Fibroblast of gingiva (primary cell): ENCODE measurements at places on chromosomes 11 and 22.

GRCh38 chr22:49328118-49328475, 499.6 kb downstream of the BRD1 start:
- no peak for DNase-seq

DNA sequence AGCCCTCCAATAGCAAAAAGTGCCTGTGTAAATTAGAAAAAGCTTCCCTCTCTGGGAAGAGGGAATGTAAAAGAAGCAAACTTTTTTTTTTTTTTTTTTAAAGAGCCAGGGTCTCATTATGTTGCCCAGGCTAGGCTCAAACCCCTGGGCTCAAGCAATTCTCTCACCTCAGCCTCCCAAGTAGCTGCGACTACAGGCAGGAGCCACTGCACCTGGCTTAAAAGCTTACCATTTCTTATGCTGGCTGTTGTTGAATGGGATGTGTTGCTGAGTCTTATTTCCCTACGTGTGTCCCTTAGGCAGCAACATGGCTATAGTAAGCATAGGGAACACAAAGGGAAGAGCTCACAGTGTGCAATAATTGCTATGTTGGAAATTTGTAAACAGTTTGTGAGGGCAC, 225.5 kb upstream of the CCDC90B start:
- no peak for DNase-seq

DNA sequence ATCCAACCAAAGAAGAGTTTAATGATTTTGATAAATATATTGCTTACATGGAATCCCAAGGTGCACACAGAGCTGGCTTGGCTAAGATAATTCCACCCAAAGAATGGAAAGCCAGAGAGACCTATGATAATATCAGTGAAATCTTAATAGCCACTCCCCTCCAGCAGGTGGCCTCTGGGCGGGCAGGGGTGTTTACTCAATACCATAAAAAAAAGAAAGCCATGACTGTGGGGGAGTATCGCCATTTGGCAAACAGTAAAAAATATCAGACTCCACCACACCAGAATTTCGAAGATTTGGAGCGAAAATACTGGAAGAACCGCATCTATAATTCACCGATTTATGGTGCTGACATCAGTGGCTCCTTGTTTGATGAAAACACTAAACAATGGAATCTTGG, 23.9 kb downstream of the KDM4D start:
- DNase-seq: no peak

- no peak for DNase-seq
Observed at GRCh38 chr11:1130276-1131032, 27.3 kb upstream of the MUC5AC start.

- DNase-seq: peak; percentile 12
Observed at GRCh38 chr11:18012122-18012905, 533 bp downstream of the SERGEF start.

DNA sequence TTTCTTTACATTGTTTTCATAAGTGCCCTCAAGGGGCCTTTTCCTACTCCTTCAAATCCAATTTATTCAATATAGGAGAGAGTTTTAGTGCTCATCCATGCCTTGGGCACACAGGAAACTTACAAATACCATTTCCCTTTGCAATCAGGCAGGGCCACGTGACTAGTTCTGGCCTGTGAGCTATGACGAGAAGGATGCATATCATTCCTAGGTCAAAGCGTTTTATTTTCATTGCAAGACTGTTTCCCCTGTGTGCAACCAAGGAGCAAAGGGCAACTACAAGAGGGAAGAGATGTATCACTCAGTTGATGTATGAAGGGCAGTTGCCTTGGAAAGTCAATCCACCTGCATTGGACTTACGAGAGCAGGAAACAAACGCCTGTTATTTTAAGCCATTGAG, 1.9 kb upstream of the TRAF6 start:
- DNase-seq: no peak

- peak; percentile 9 for DNase-seq
Observed at GRCh38 chr11:48055292-48056132, 75.2 kb downstream of the PTPRJ start.

GRCh38 chr22:43531651-43532050, 119.8 kb downstream of the MPPED1 start:
- no peak for DNase-seq

DNA sequence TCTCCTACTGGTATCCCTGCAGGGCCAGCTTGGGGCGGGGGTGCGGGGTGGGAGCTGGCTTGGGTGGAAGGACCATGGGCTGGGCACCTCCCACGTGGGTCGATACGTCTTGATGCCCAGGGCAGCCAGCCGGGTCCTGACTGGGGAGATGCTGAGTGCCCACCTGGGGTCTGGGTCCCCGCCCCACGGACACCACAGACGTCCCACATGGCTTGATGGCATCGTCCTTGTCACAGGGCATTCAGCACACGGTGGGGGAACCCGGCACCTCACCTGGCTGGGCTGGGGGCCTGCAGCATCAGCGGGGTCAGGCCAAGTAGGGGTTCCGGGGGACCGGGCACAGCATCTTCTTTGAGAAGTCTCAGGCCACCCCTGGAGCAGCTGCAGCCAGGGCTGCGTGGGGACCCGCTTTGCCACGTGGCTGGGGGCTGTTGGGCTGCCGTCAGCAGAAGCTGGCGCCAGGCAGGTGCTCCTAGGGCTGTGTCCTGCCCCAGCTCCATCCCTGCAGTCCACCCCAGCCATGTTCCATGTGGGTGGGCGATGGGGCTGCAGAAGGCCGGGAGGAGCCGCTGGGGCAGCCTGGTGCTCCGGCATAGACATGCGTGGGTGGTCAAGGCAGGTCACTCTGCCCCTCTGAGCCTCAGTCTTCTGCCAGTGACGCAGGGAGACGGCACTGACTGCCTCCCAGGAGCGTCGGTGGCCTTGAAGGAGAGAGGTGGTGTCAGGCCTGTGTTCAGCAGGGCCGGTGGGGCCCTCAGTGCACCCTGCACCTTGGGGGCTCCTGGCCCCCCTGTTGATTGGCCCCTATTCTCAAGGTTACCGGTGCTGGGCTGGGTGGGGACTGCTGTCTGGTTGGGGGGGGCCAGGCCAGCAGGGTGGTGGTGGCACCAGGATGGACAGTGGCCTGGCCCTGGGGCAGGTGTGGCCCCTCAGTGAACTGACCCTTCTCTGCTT, 8.4 kb downstream of the SELENOO start:
- DNase-seq: no peak

- DNase-seq: peak; percentile 18
Observed at GRCh38 chr11:73940801-73941570, 9.8 kb upstream of the DNAJB13 start.

GRCh38 chr11:128579798-128580504, 7.4 kb downstream of the ETS1 start:
- no peak for DNase-seq

- DNase-seq: no peak
Observed at GRCh38 chr11:90250970-90251369, 28.1 kb upstream of the CHORDC1 start.

- DNase-seq: no peak
Observed at GRCh38 chr11:8011371-8011770, 24.2 kb downstream of the EIF3F start.

- DNase-seq: no peak
Observed at GRCh38 chr11:115054570-115055538, 376.5 kb downstream of the NXPE2 start.

- DNase-seq: no peak
Observed at GRCh38 chr11:77395460-77396173, 78.3 kb downstream of the PAK1 start.

DNA sequence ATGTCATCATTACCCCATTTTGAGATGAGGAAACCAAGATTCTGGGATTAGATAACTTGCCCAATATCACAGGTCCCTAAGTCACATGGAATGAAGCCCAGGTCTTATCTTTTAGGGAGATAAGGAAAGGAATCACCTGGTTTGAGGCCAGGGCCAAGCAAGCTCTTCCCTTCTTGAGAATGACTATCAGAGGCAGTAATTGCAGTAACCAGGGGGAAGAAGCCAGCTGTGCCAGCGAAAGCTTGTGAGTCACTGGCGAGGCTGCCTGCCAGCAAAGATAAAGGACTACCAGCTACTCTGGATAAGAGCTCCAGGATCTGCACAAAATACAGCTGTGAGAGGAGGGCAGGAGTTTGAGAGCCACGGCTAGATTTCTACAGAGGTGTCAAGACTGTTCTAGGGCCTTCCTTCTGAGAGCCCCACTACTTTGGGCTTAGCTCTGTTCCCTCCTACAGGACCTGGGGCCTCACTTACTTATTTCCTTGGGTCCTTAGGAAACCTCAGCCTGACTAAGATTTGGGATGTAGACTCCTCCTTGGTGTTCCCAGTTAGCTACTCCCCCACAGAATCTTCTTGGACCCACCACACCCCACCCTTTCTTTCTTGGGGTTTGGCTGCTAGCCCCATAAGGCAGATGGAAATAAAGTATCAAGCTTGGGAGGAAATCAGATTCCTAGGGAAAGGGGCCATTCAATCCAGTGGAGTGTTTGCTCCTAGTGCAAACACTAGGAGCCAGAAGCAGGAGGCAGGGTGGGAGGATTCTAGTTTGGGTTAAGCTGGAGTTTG, 9.7 kb upstream of the CCKBR start:
- peak; percentile 78 for DNase-seq

- DNase-seq: no peak
Observed at GRCh38 chr22:46374663-46375474, 39.4 kb downstream of the TRMU start.

GRCh38 chr11:60957188-60957587, 5.2 kb upstream of the SLC15A3 start:
- DNase-seq: no peak

GRCh38 chr22:44112191-44112590, 68.5 kb upstream of the PARVG start:
- DNase-seq: no peak

DNA sequence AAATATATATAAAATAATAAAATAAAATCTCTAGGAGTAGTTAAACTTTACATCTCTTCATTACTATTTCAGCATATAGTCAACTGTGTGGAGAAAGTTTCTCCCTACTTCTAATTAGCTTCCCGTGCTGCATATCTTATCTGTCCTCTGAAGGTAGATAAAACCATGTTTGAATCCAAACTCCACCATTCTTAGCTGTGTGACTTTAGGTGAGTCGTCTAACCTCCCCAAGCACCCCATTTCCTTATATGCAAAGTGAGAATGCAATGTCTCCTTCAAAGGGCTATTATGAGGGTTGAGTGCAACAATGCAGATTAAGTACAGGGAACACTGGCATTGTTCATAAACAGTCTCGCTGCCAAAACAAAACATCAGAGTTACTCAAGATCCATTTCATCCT, 80.8 kb upstream of the DRD2 start:
- no peak for DNase-seq

DNA sequence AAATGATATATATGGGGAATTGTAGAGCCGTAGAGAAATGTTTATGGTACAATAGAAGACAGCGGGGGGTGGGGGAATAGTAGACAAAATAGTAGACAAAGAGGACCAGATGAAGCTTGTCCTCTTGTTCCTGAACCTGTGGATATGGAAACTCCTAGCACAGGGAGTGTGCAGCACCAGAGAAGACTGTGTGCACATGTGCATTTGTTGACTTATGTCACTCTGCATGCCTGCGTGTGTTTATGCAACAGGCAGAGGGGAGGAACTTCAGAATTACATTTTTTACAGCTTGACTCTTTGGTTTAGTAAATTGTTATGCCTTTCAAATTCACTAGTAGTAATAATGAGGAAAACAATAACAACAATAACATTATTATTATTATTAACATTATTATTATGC, 36.0 kb downstream of the TENM4 start:
- no peak for DNase-seq

DNA sequence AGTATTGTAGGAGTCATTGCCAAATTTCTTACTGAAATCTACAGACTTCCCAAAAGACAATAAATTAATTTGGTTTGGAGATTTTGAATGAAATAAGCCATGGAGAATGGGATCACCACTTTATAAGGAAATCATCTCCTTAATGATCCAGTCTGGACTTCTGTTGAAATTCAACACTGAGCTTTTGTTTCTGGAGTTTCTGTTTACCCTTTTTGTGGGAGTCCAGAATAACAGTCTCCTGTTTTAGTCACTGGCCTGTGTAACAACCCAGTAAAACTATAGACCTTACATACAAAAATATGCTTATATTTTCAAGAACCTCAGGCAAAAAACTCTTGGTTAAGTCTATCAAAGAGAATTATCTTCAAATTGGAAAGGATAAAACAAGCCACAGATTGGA, 321.7 kb upstream of the PLET1 start:
- DNase-seq: no peak

DNA sequence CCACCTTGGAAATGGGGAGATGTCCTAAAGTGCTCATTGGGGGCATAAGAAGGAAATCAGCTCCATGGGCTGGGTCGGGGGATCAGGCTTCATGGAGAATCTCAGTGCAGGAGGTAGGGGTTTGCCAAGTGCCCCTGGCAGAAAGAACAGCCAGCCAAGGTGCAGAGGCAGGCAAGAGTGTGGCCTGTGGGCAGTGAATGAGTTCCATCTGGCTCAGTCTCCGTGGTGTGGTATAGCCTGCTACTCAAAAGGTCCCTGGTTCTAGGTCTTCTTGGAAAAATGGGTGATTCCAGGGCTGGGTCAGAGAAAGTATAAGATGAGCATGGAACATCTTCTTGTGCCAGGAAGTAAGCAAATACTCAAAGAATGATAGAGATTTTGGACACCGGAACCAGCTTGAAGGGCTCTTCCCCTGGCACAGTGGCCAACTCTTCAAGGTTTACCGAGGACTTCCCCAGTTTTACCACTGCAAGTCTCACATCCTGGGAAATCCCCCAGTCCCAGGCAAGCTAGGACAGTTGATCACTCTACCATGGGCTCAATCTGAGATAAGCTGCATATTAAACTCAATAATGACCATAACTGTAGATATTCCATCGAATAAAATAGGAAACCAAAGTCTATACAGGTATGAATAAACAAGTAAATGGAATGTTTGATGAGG, 10.6 kb upstream of the ARAP1 start:
- no peak for DNase-seq
